ENCODE measurements at places on chromosomes 4 and X.

DNA sequence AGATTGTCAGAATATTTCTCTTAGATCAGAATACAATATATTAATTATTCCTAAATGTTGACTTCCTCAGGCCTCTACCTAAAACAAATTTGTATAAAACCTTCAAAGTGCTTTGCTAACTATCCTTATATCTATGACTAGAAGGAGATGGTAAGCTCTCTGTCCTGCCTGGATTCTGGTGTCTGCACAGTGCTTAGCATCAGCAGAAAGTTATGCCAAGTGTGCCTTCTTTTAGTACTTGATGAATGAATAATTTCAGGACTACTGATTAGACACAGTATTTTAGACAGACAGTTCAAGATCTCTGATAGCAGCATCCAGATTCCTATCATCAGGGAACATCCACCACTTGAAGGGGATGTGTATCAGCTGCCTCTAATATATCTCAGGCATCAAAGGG is 242.4 kb upstream of the TLL1 start:
- DNase-seq = no peak

GRCh38 chr4:67575232-67576058 is 16.9 kb downstream of the STAP1 start:
- DNase-seq = no peak

- DNase-seq = no peak
Observed at GRCh38 chr4:183321516-183321915, 710 bp downstream of the CLDN24 start.

GRCh38 chr4:127759228-127759820 is 22.8 kb upstream of the HSPA4L start:
- no peak for DNase-seq

DNA sequence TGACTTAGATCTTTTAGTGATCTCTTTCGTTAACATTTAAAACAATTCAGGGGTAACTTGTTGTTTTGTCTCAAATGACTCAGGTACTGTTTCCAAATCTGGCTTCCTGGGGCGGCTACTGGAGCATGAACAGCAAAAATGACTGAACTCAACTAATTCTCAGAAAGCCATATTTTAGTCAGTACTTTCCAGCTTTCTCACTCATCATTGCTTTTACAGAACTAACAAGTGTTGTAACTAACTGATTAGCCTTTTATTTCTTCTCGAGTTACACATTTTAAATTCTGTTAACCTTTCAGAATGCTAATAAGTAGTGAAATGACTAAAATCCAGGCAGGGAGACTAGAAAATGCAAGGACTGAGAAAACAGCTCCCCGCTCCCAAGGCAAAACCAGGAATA is 55.3 kb downstream of the JADE3 start:
- DNase-seq = no peak

- DNase-seq = no peak
Observed at GRCh38 chr4:90254357-90254756, 127.2 kb downstream of the CCSER1 start.

DNA sequence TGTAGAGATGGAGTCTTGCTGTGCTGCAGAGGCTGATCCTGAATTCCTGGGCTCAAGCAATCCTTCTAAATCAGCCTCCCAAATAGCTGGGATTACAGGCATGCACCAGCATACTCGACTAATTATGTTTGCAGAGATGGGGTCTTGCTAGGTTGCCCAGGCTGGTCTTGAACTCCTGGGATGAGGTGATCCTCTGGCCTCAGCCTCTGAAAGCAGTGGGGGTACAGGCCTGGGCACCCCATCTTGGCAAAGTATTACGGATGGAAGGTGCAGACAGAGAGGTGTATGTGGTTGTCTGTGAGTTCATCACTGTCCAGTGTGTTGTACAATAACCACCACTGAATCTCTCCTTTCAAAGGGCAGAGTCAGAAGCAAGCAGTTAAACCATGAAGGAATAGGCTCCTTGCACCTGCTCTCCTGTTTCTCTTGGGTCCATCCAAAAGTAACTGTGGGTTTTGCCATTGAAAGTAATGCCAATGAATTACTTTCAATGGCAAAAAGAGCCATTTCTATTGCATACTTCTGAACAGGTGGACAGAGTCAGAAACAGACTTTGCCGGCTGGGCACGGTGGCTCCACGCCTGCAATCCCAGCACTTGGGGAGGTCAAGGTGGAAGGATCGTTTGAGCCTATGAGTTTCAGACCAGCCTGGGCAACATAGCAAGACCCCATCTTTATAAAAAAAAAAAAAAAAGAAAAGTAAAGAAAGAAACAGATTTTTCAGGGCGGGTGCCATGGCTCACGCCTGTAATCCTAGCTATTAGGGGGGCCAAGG is 7.0 kb upstream of the AKAP17A start:
- no peak for DNase-seq

GRCh38 chrX:129750971-129751370 is 12.2 kb downstream of the XPNPEP2 start:
- DNase-seq = no peak

GRCh38 chr4:143313521-143313920 is 23.2 kb upstream of the GAB1 start:
- DNase-seq = no peak

DNA sequence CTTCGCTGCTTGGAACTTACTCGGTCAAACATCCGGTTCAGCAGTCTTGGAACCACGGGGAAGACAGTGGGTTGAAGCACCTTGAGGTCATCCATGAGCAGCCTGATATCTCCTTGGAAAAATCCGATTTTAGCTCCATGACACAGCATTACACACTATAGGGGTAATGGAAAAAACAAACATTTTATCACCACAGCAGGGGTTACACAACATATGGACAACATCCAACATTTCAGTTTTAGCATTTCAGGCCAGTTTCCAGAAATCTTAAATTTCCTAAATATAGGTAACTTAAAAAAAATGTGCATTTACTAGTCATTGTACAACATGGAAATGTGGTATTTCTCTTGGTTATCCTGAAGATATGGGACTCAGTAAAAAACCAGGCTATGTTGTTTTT is 34.4 kb upstream of the CENPU start:
- DNase-seq = no peak

GRCh38 chrX:131816551-131817136 is 206.5 kb upstream of the STK26 start:
- DNase-seq = peak; percentile 55

DNA sequence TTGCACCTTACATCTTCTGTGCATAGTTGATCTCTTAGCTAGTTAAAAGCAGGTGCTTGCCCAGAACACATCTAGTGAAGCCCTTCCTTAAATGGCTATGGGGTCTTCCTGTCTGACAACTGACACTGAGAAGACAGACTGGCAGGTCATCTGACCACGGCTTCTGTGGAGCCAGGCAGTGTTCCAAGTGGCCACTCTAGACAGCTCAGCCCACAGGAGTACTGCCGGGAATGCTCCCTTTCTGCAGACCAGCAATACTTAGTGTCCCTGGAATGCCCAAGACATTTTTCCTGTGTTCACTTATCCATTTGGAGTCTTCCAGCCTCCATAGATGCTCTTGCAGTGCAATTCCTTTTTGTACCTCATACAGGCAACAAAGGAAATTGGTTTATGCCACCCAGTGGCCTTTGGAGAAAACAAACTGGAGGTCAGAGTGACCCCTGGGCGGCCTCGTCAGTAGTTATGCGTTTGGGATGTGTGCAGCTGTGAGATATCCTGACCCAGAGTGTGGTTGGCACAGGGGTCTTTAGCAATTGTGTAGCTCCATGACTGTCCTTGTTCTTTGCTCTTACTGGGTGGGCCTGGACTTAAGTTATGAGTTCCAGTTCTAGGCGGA is 335.5 kb downstream of the ARHGAP10 start:
- no peak for DNase-seq

GRCh38 chr4:94240384-94240783 is 32.7 kb downstream of the SMARCAD1 start:
- no peak for DNase-seq

DNA sequence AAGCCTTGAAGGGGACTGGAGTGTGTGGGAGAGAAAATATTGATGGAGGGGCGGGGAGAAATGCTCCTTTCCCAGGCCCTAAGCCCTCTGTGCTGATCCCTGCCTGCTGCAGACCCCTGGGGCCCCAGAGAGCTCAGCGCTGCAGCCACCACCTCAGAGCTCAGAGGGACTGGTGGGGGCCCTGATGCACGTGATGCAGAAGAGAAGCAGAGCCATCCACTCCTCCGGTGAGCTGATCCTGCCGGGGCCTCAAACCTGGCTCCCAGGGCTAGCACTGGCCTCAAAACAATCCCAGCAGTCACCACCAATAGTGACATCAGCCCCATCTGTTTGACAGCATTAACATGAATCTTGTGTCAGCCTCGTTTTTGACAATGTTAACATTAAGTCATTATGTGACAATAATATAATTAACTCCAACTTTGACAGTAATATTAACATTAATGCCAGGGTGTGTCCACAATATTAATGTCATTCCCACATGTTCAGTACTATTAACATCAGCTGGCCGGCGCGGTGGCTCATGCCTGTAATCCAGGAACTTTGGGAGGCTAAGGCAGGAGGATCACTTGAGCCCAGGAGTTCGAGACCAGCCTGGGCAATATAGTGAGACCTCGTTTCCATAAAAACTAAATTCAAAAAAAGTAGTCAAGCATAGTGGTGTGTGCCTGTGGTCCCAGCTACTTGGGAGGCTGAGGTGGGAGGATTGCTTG is 5.8 kb downstream of the WAS start:
- no peak for DNase-seq

DNA sequence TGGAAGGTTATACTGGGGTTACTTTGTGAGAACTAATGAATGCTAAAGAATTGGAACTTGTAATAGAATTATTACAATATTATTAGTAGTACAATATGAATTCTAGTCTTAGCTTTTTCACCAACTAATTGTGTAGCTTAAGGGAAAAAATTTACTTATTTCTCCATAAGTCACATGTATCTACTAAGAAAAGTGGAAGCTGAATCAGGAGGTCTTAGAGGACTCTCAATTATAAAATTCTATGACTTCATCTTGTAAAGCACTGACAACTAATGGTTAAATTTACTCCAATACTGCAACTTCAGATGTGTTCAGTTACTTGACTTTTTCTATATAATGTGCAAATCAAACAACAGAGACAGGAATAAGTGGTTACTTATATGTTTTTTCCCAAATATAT is 899 bp upstream of the TMPRSS11D start:
- no peak for DNase-seq

Data from stimulated activated CD4-positive, alpha-beta T cell treated with anti-CD3 and anti-CD28 coated beads, Interleukin-1b, Interleukin-23, amount 100 ng/mL, for 1 hour (primary cell).